Breast epithelium (tissue), 4 donors: ENCODE measurements at places on chromosomes 5 and 9. TPM values are rescaled to one million over a fixed set of nuclear protein-coding genes. Genes with fewer than 3 reads are reported as not detected.

- H3K36me3 ChIP-seq = no peaks in the 10 kb centered on the region
- no peaks in the 10 kb centered on the region for H3K27me3 ChIP-seq
- H3K27ac ChIP-seq = no peak overlapping the region
- H3K4me1 ChIP-seq = no peaks in the 10 kb centered on the region
- no peak overlapping the region for H3K4me3 ChIP-seq
Observed at GRCh38 chr9:123201083-123201482, 67.3 kb downstream of the STRBP start.

DNA sequence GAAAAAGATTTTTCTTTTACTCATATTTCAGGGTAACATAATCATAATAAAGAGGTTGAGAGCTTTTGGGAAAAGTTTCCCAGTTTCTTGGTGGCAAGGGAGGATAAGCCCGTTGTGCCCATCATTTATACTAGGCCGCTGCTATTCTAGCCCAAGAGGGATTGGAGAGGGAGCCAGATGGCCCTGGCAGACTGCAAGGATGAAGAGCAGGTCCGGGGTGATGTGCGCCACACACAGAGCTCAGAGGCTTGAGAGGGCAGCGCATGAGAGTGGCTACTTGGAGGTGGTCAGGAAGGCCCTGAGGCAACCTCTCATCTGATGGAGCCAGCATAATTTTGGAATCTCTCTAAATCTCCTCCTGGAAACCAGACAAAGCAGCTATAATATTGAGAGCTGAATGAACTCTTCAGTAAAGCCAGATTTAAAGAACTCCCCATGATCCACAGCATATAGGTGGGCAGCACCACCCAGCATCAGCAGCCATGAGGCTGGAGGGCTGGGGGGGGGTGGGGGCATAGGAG lies 110.1 kb downstream of the MED27 start:
- no peaks in the 10 kb centered on the region for H3K36me3 ChIP-seq
- no peaks in the 10 kb centered on the region for H3K4me1 ChIP-seq
- H3K27me3 ChIP-seq = no peaks in the 10 kb centered on the region
- DNase-seq = no peak

- no peak for DNase-seq
- no peaks in the 10 kb centered on the region for H3K36me3 ChIP-seq
- no peaks in the 10 kb centered on the region for H3K4me1 ChIP-seq
- H3K27me3 ChIP-seq = no peaks in the 10 kb centered on the region
- H3K4me3 ChIP-seq = no peak overlapping the region
Observed at GRCh38 chr5:76487386-76487785, 84.3 kb downstream of the IQGAP2 start.

GRCh38 chr5:56987171-56987570 lies 35.2 kb upstream of the MIER3 start:
- H3K27ac ChIP-seq = no peak overlapping the region
- H3K4me3 ChIP-seq = no peak overlapping the region
- H3K4me1 ChIP-seq = no peaks in the 10 kb centered on the region
- H3K36me3 ChIP-seq = no peaks in the 10 kb centered on the region

GRCh38 chr5:118789366-118789765 lies 199.0 kb downstream of the DTWD2 start:
- no peaks in the 10 kb centered on the region for H3K27me3 ChIP-seq
- H3K36me3 ChIP-seq = no peaks in the 10 kb centered on the region
- DNase-seq = no peak
- H3K27ac ChIP-seq = no peak overlapping the region
- no peaks in the 10 kb centered on the region for H3K4me1 ChIP-seq
- no peak overlapping the region for H3K4me3 ChIP-seq

- no peak overlapping the region for H3K4me3 ChIP-seq
- no peaks in the 10 kb centered on the region for H3K27me3 ChIP-seq
- no peak for DNase-seq
Observed at GRCh38 chr5:96065685-96066385, 104.2 kb upstream of the ELL2 start.

DNA sequence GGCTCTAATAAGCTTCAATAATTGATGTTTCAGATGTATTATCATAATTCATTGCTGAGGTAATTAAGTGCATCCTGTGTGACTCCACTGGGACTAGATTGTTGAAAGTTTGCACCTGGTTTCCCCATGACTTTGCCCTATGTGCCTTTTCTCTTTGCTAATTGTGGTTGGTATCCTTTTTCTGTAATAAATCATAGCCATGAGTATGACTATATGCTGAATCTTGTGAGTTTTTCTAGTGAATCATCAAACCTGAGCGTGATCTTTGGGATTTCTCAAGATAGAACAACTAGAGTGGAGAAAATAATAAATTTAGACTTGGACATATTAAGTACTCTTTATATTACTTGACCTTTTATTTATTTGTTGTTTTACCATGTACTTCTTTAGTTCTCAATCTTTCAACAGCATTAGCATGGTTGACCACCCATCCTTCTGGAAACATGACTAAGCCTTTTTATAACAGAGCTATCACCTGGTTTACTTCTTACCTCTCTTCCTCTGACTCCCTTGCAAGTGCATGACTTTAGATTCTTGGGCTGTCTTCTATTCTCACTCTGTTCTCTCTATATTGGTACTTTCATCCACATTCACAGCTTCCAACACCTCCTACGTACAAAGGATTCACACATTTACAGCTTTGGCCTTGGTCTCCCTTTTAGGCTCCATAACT lies 239.6 kb upstream of the TAS2R1 start:
- H3K4me3 ChIP-seq = no peak overlapping the region
- H3K36me3 ChIP-seq = no peaks in the 10 kb centered on the region
- H3K27me3 ChIP-seq = no peaks in the 10 kb centered on the region
- DNase-seq = no peak

DNA sequence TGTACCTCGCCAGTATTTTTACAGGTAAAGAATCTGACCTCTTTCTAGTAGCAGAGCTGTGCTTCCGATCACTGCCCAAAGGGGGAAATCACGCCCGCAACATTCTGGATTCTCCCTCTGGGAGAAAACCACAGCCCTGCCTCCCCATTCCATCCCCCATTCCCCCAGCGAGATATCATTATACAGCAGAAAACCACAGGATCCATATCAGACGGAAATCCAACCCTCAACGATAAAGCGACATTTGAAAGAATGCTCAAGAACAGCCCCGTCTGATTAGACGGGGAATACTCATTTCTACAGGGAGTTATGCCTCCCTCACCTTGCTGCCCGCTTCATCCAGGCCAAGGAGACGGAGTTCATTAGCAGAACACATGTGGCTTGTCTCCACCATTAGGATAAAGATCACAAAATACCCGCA lies 172.8 kb downstream of the COL23A1 start:
- no peaks in the 10 kb centered on the region for H3K4me1 ChIP-seq
- DNase-seq = no peak
- H3K36me3 ChIP-seq = no peaks in the 10 kb centered on the region
- no peak overlapping the region for H3K4me3 ChIP-seq

- no peak overlapping the region for H3K4me3 ChIP-seq
- no peaks in the 10 kb centered on the region for H3K36me3 ChIP-seq
- H3K27me3 ChIP-seq = no peaks in the 10 kb centered on the region
- H3K4me1 ChIP-seq = no peaks in the 10 kb centered on the region
Observed at GRCh38 chr5:79562351-79563246, 48.7 kb upstream of the HOMER1 start.

GRCh38 chr9:118000581-118000980 lies 296.4 kb downstream of the TLR4 start:
- no peak overlapping the region for H3K27ac ChIP-seq
- no peak overlapping the region for H3K4me3 ChIP-seq
- no peaks in the 10 kb centered on the region for H3K4me1 ChIP-seq
- DNase-seq = no peak

DNA sequence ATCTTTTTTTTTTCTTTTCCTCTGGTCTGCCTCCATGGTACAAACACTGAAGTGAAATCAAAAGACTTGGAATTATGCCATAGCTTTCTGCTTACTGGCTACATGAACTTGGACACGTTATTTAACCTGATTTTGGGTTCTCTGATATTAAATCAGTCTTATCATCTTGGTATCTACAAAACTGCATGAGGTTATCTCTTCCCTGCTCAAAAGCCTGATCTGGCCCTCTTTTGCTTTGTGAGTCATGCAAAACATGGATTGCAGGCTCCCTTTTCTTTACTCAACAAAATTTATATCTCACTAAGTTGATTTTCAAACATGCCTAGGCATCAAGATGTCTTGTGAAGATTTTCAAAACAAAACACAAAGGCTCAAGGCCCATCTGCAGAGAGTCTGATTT lies 45.9 kb upstream of the FST start:
- DNase-seq = no peak
- no peaks in the 10 kb centered on the region for H3K4me1 ChIP-seq
- H3K27me3 ChIP-seq = no peaks in the 10 kb centered on the region
- no peaks in the 10 kb centered on the region for H3K36me3 ChIP-seq
- no peak overlapping the region for H3K27ac ChIP-seq

GRCh38 chr9:68775003-68775730 lies 70.1 kb downstream of the PIP5K1B start:
- no peak for DNase-seq
- H3K27me3 ChIP-seq = no peaks in the 10 kb centered on the region
- H3K4me3 ChIP-seq = no peak overlapping the region
- H3K36me3 ChIP-seq = no peaks in the 10 kb centered on the region

- H3K4me1 ChIP-seq = no peaks in the 10 kb centered on the region
- H3K4me3 ChIP-seq = no peak overlapping the region
- no peaks in the 10 kb centered on the region for H3K27me3 ChIP-seq
- H3K36me3 ChIP-seq = no peaks in the 10 kb centered on the region
Observed at GRCh38 chr9:38439291-38439915, 15.1 kb upstream of the IGFBPL1 start.

DNA sequence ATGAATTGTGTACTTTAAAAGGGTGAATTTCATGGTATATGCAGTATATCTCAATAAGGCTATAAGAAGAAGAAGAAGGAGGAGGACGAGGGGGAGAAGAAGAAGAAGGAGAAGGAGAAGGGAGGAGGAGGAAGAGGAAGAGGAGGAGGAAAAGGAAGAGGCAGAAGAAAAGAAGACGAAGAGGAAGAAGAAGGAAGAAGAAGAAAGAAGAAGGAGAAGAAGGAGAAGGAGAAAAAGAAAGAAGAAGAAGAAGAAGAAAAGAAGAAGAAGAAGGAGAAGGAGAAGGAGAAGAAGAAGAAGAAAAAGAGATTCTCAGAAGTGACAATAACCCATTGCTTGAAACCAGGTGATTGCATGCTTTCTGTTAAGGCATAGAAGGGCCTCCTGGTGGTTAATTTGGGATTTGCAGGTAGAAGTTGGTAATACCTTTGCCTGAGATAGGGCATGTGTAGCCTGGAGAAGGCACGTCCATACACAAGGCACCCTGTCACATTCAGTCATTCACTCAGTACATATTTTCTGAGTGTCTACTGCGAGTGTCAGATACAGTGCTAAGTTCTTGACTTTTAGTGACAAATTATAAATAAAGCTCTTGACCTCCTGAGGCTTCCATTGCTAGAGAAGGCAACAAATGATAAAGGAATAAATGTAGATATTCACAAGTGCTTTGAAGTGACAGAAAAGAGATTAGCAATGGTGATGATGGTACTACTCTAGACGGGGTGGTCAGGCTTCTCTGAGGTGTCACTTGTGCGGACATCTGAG lies 231.3 kb downstream of the NPR3 start:
- no peak overlapping the region for H3K4me3 ChIP-seq
- H3K27ac ChIP-seq = no peak overlapping the region
- H3K4me1 ChIP-seq = no peaks in the 10 kb centered on the region
- no peaks in the 10 kb centered on the region for H3K36me3 ChIP-seq
- H3K27me3 ChIP-seq = no peaks in the 10 kb centered on the region
- no peak for DNase-seq

GRCh38 chr5:96651948-96652753 lies 10.0 kb upstream of the CAST start:
- H3K36me3 ChIP-seq = no peaks in the 10 kb centered on the region
- peaks cover 8% of the 10 kb centered on the region for H3K4me1 ChIP-seq
- H3K27me3 ChIP-seq = no peaks in the 10 kb centered on the region
- H3K27ac ChIP-seq = no peak overlapping the region

GRCh38 chr9:98778711-98779530 lies 17.4 kb downstream of the ANKS6 start:
- H3K4me1 ChIP-seq = no peaks in the 10 kb centered on the region
- no peak for DNase-seq
- no peaks in the 10 kb centered on the region for H3K36me3 ChIP-seq
- H3K27me3 ChIP-seq = no peaks in the 10 kb centered on the region

GRCh38 chr9:119195521-119195920 lies 173.7 kb downstream of the BRINP1 start:
- H3K36me3 ChIP-seq = no peaks in the 10 kb centered on the region
- H3K4me1 ChIP-seq = no peaks in the 10 kb centered on the region
- no peak overlapping the region for H3K4me3 ChIP-seq
- DNase-seq = no peak

DNA sequence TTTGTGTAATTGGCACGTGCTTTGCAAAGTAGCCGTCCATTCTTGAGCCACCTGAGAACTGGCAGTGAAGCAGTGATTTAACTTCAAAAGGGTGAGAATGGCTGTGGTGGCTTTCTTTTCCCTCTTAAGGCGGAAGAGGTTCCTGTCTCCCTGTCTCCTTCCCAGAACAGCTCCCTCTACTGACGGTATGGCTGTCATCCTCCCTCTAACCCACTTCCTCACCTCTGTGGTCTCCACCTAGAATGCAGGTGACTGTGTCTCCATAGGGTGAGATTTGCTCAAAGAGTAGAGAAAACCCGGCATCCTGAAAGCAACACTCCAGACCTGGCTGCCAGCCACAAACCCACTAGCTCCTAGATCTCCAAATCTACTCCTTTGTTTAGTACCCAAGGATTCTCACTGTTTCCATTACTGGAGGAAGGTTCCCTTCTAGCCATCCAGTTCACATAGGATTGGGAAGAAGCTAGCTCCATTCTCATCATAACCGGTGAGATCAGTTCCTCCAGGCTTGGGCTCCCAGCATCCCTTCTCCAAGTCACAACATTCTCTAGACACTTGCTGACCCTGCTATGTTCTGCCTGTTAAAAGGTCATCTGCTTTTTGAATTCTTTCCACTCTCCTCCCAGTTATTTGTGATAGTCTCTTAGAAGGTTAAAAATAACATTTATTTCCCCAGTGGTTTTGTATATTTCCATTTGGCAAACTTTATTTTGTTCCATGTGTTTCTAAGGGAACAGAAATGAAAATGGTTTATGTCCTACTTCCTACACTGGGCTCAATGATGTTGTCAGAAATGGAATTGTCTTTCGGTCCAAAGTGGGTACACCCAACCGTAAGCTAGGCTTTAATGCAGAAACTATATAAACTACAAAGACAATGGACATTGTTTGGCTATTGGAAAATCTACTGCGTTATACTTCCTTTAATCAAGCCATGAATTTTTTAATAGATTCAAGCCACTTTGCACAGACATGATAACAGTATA lies 269.4 kb downstream of the CWC27 start:
- H3K4me1 ChIP-seq = no peaks in the 10 kb centered on the region
- H3K27me3 ChIP-seq = no peaks in the 10 kb centered on the region
- H3K27ac ChIP-seq = peak overlapping the region; percentile 92
- H3K4me3 ChIP-seq = no peak overlapping the region
- DNase-seq = no peak

- H3K27ac ChIP-seq = no peak overlapping the region
- no peak overlapping the region for H3K4me3 ChIP-seq
- H3K4me1 ChIP-seq = no peaks in the 10 kb centered on the region
- no peaks in the 10 kb centered on the region for H3K36me3 ChIP-seq
- peak; percentile 45 for DNase-seq
Observed at GRCh38 chr9:133729617-133730281, 8.4 kb downstream of the SARDH start.

The MARVELD2 gene
- total RNA-seq = 0.32 TPM

The UGT3A1 gene
- not detected for total RNA-seq

The PCDHB10 gene
- total RNA-seq = 4.6 TPM

The TICAM2 gene
- total RNA-seq = 0.98 TPM

The IL7R gene
- 16.7 TPM for total RNA-seq

The IFNB1 gene
- total RNA-seq = not detected

The CDC25C gene
- not detected for total RNA-seq

The TNC gene
- total RNA-seq = 44.6 TPM
